Stimulated activated naive CD4-positive, alpha-beta T cell treated with Interleukin-2 at 50 U/mL for 16 hours (primary cell): ENCODE measurements at places on chromosomes 2 and 18.

GRCh38 chr2:239354132-239354790, 46.6 kb downstream of the HDAC4 start:
- DNase-seq = no peak

- no peak for DNase-seq
Measured at GRCh38 chr2:239155806-239156480, 244.9 kb downstream of the HDAC4 start.

GRCh38 chr18:394987-395362, 105.5 kb downstream of the COLEC12 start:
- DNase-seq = no peak

- no peak for DNase-seq
Measured at GRCh38 chr2:208065476-208065875, 40.1 kb upstream of the PLEKHM3 start.

DNA sequence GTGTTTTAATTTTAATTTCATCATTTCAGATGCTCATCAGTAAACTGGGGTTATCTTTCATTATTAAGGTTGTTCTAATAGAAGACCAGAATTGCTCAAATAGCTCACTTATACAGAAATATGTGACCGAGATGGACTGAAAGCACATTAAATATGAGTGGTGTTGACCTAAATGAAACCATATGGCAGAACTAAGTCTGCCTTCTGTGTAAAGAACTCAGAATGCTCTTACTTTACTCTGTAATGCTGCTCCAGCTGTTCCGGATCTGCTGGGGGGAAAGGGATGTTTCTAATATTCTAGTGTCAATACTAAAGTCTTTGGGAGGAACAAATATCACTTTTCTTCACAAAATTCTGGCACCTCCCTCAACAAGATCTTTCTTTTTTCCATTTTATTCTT, 131.0 kb downstream of the DPP4 start:
- no peak for DNase-seq

DNA sequence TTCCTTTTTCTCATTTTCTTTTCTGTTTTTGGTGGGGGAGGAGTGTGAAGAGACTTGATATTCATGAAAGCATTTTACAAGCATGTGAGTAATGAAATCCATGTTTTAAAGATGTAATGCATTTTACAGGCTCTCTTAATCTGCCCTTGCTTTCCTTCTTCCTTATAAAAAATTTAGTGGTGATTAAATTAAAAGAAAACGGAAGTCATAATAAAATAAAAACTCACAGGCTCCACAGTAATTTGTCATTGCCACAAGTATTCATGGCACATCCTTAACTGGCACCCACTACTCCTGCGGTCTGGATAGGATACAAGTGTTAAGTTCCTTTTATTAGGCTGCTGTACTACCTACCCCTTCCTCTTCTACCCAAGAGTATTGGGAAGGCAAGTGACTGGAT, 241.2 kb downstream of the SLC4A3 start:
- DNase-seq = no peak
